ENCODE measurements at places on chromosomes 3 and 15.

GRCh38 chr3:72042397-72043203 lies 257.7 kb upstream of the PROK2 start:
- DNase-seq = no peak

DNA sequence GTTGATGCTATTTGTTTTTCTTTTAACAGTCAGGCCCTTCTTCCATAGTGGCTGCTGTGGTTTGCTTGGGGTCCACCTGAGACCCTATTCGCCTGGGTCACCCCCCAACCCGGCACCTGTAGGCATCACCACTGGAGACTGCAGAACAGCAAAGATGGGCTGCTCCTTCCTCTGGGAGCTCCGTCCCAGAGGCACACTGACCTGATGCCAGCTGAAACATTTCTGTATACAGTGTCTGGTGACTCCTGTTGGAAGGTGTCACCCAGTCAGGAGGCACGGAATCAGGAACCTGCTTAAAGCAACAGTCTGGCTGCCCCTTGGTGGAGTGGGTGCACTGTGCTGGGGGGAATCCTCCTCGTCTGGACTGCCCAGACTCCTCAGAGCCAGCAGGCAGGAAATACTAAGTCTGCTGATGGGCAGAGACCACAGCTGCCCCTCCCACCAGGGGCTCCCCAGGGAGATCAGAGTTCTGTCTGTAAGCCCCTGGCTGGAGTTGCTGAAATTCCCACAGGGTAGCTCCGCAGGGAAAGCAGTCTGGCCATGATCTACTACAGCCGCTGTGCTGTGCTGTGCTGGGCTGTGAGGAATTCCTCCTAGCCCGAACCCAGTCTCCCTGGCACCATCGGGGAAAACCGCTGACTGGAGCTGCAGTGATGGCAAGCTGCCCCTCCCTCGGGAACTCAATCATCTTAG lies 248.2 kb downstream of the TBC1D5 start:
- no peak for DNase-seq

- DNase-seq = no peak
Measured at GRCh38 chr3:186971578-186971977, 41.3 kb downstream of the ST6GAL1 start.

DNA sequence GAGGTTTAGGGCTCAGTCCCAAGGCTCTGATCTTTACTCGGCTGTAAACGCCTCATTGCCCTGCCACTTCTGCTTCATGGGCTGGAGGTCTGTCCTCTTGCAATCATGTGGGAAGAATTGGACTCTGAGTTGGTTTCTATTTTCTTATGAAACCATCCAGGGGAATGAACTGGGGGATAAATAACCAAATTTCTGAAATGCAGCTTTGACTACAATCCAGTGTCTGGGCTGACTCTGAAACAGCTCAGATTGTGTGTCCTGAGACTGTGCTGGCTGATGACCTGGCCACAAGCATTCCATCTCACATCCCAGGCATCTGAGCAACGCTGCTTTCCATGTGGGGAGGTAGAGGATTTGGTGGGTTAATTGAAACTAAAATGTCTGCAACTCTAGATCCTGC lies 71.0 kb upstream of the GALNT15 start:
- no peak for DNase-seq

DNA sequence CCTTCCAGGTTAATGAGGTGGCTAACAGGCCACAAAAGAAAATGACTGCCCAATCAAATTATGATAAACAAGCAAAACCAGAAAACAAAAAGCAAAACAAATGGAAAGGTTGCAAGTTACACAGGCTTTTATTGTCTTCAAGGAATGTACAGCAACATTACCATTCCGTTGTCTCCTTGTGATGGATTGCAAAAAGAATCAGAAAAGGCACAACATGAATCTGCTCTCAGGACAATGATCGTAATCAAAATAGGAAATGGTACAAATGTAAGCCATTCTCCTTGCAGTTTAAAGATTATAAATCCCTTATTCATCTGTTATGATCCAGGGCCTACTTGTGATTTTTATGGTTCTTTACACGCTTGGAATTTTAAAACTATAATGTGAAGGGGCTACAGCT lies 125.8 kb downstream of the ECT2 start:
- DNase-seq = no peak

GRCh38 chr3:39515681-39516441 lies 48.4 kb downstream of the MOBP start:
- DNase-seq = no peak

DNA sequence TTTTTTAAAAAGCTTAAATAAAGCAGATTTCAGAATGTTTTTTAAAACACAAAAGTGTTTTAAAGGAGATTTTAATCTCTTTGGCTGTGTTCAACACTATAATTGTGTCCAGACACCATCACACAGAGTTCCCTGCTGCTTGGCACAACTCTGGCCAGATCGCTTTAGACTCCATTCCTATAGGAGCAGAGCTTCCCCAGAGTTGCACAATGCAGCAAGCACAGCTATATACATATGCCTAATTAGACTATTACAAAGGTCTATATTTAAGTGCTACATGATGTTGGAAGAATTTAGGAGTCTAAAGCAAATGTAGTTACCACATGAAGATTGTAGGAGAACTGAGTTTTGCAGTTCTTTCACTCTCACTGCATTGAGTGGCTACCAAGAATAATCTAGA lies 11.2 kb downstream of the SLC9A9 start:
- no peak for DNase-seq

DNA sequence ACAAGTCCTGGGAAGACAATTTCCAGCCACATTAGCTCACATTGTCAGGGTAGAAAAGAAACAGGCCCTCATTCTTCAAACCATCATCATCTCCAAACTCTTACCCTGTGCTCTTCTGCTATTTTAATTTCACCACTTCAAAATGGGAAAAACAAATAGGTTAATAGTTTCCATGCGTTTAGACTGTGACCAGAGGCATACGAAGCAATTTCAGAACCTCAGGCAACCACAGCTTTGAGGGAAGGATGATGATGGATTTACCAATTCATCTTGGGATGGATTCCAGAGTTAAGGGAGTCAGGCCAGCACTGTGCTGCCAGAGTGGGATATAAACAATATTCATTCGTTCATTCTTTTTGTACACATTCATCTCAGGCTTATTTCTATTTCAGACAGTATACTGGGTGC lies 307.8 kb upstream of the TPRG1 start:
- no peak for DNase-seq

DNA sequence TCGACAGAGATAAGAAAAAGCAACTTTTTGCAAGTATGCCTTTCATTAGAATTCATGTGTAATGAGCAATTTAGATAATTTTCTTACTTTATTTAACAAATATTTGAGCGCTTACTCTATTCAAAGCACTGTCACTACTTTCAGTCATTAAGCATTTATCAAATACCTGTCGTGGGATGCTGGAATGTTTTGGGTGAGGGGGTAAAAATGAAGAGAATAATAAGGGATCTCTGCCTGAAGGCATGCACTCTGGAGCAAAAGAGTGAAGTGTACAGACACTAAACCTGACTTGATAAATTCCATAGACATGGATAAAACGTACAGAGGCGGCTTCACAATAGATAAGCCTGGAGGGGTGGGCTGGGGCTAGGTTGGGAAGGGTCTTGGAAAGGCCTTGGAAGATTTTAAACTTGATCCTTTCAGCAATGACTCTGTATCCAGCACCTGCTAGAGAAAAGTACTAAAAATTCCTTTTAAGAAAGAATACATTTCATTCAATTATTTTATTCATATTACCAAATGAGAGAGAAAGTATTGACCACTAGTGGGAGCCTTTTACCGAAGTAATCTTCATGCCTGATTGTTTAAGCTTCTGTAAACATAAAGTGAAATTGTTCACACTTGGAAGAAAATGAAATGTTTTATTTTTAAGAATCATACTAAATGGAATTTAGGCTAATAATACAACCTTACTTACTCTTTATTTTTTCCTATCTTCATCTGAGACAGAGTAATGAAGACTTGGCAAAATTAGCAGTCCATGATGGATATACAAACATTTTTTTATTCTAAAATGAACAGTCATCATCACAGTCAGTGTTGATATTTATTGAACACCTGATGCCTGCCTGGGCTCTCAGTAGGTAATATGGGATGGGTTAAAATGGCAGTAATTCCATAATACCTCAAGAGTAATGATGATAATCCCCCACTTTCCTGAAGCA lies 113.2 kb downstream of the PPP2R3A start:
- DNase-seq = no peak

DNA sequence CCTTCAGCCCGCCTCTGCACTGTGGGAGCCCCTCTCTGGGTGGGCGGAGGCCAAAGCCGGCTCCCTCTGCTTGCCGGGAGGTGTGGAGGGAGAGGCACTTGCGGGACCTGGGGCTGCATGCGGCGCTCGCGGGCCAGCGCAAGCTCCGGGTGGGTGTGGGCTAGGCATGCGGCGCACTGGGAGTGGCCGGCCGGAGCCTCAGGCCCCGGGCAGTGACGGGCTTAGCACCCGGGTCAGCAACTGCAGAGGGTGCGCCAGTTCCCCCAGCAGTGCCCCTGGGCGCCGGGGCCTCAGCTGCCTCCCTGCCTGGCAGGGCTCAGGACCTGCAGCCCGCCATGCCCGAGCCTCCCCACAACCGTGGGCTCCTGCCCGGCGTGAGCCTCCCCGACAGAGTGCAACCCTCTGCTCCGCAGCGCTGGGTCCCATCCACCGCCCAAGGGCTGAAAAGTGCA lies 98.9 kb upstream of the POU1F1 start:
- no peak for DNase-seq

DNA sequence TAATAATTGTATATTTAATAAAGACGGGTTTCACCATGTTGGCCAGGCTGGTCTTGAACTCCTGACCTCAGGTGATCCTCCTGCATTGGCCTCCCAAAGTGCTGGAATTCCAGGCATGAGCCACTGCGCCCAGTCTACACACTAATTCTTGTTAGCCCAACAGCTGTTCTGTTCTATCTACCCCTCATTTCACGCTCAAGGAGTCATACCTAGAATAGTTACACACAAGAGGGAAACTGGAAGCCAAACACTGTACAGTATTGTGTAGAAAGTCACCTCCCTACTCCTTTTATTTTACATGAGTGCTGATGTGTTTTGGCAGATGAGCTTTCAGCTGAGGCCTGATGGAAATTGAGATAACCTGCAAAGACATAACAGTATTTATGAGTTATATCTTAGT lies 13.4 kb upstream of the CTDSPL2 start:
- DNase-seq = no peak

GRCh38 chr15:33494306-33494705 lies 183.5 kb downstream of the RYR3 start:
- DNase-seq = no peak

DNA sequence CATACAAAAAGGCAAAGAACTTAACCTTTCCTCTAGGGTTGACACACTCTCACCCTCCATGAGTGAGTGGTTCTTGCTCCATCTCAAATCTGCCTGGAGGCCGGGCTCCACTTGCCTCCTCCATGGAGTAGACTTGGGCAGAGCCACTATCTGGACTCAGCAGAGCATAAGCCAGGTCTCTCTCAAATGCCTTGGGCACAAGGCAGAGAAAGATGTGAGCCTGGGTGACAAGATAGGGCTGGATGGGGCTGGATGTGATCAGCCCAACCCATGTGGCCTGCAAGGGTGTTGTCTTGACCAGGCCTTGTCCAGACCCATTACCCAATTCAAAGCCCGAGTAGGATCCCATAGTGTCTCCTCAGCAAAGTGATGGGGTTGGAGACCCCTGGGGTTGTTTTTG lies 4.2 kb upstream of the RPL29 start:
- no peak for DNase-seq

DNA sequence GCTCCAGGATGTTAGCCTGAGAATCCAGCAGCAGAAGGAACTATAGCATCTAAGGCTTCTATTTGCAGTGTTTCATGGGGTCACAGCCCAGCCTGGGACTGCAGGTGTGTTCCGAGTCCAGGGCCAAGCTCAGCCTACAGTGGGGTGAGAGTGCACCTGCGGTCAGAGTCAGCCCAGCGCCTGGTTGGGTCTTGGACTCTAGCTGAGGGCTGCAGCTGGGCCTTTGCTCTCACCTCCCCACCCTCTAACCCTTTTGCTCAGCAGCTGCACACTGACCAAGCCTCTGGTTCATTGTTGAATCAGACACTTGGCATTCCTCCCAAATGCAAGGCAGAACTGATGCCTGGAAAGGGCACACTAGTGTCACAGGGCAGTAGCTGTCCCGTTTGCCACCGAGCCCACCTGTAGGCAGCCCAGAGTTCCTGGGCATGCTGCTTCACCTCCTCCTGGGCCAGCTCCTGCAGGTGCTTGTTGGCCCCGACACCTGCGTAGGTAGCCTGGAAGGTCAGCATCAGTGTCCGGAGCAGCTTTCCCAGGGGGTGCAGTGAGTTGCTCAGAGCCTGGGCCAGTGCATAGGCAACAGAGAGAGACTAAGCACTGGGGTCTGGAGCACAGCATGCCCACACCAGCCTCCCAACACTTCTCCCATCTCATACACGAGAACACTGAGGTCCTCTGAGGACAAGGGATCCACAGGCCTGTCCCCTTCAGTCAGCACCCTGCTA lies 17.5 kb downstream of the ALS2CL start:
- DNase-seq = no peak

DNA sequence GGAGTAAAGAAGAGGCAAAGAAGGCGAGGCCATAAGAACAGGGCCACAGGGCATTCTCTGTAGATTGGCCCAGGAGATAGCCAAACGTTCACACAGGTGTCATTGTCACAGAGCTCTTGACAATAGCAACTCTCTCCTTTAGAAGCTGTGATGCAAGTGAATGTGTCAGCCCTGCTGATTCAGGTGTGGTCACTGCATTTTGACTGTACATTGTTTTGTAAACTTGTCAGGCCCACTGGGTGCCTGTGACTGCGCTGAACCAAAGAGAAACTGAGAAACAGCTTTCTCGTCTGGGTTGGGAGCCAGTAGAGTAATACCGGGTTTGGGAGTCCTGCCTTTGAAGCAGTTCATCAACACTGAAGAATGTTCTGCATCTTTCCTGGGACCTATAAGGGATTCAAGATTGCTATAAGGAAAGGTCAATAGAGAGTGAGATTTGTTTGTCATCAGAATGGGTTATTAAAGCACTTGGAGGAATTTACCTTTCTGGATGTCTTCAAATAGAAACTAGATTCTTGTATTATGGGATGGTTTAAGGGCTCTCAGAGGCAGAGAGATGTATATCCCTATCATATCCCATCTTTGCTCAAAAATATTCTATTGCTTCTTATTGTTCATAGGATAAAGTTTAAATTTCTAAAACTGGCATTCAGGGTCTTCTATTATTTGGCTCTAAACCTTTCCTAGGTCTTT lies 45.4 kb downstream of the TMEM45A start:
- no peak for DNase-seq
